ENCODE measurements at places on chromosomes 1 and 21.
A peak's percentile ranks its signal among the peaks of the same experiment; 100 is the strongest.

GRCh38 chr1:57411262-57411661 is 12.6 kb downstream of the DAB1 start:
- no peak for DNase-seq

GRCh38 chr1:246219508-246220030 is 287.5 kb downstream of the SMYD3 start:
- no peak for DNase-seq

DNA sequence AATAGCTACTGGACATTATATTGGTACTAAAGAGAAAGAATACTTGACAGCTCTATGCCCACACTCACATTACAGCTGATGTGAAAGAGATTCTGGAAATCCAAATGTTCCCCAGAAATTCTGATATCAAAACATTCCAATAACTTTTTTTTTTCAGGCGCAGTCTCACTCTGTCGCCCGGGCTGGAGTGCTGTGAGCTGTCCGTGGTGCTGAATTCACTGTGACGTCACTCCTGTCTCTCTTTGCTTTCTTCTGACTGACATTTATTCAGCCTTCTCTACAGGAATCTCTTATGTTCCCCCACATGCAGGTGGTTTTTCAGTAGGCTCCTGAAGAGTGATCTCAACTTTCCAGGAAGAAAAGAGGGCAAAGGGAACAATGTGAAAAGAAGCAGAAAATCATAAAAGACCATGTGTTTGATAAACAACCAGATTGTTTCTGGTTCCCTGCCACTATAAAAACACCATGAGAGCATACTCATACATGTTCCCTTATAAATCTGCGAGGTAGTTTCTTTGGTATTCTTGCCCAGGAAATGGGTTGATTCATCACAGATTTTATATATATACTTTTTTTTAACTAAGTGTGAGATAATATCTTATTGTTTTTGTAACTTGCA is 6.2 kb downstream of the S100A7A start:
- DNase-seq, result peak; percentile 68

- no peak for DNase-seq
These were observed 1.7 kb downstream of the SEMA6C start for GRCh38 chr1:151144474-151145303.

DNA sequence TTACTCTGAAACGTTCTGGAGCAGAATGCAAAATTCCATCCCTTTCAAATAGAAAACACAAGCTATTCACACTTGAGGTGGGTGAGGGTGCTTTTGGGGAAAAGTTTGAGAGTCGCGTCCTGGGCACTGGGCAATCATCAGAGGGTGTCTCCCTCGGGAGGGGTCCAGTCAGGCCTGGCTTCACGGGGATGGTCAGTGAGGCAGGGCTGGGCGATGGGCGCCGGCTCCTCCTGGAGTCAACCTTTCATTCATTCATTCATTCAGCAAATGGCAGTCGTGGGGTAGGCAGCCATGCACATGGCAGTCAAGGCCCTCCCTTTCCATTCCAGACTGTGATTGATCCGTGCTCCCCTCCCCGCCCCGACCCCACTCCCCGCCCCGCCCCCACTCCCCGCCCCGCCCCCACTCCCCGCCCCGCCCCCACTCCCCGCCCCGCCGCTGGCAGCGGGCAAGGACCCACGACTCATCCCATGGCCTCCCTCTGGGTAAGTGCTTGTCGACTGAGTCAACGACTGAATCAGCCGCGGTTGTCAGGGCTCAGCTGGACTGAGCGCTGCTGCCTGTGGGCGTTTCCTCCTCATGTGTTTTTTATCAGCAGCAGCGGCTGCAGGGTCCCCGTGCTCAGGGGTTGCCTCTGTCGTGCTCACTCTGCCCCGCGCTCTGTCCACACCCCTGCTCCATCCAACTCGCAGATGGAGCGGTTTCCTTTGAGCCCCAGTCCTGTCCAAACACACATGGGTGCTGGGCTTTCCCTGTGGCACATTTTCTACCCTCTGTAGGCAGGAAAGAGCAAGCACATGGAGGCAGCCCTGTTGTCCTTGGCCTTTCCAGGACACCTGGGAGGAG is 12.5 kb upstream of the SPSB1 start:
- peak; percentile 77 for DNase-seq

GRCh38 chr1:147539122-147539575 is 2.2 kb upstream of the BCL9 start:
- peak; percentile 26 for DNase-seq

GRCh38 chr1:161986328-161986727 is 37.3 kb downstream of the OLFML2B start:
- DNase-seq, result no peak

DNA sequence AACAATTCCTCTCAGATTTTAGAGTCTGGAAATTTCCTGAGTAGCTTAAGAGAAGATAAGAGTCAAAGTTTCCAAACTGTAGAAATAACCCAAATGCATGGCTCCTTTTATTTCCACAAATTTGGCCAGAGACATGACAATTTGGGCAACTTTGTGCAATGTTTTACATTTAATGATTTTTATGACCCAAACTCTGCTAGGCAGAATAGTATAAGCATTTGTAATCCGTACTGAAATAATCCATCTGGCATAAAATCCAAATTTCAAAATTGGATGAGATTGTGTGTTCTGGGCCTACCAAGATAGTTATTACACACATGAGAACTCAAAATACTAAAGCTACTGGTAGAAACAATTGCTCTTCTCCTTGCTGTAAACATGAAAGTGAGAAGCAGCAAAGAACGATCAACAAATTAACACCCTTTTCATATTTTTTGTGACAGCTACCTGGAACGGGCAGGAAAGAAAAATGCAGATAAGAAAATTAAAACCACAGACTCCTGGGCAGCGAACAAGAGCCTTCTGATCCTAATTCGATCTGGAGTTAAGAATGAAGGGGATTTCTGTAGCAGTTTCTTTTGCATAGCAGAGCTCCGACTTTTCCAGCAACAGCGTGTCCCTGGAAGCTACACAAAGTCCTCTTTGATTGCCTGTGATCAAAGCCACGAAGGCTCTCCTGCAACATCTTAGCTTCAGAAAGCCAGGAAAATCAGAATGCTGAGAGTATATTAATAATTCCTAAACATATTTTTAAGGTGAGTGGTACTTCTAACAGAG is 191.2 kb downstream of the GRIK1 start:
- no peak for DNase-seq

GRCh38 chr1:107058245-107059032 is 2.0 kb downstream of the PRMT6 start:
- no peak for DNase-seq

GRCh38 chr1:110189181-110189580 is 20.9 kb upstream of the KCNC4 start:
- no peak for DNase-seq

DNA sequence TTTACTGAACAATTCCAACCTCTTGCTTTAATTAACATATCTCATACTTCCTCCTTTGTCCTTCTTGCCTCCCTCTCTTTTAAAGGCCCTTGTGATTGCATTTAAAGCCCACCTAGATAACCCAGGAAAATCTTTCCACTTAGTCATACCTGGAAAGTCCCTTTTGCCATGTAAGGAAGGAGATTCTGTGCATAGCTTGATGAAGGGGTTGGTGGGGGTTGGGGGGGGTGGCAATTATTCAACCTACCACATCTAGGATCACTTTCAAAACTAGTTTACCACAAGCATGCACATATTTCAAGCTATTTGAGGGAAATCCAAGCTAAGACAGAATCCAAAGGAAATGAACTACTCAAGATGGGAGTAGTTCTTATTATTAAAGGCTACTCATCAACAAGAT is 249.1 kb upstream of the PTBP2 start:
- DNase-seq, result no peak

GRCh38 chr1:68307378-68307787 is 75.1 kb upstream of the WLS start:
- no peak for DNase-seq

DNA sequence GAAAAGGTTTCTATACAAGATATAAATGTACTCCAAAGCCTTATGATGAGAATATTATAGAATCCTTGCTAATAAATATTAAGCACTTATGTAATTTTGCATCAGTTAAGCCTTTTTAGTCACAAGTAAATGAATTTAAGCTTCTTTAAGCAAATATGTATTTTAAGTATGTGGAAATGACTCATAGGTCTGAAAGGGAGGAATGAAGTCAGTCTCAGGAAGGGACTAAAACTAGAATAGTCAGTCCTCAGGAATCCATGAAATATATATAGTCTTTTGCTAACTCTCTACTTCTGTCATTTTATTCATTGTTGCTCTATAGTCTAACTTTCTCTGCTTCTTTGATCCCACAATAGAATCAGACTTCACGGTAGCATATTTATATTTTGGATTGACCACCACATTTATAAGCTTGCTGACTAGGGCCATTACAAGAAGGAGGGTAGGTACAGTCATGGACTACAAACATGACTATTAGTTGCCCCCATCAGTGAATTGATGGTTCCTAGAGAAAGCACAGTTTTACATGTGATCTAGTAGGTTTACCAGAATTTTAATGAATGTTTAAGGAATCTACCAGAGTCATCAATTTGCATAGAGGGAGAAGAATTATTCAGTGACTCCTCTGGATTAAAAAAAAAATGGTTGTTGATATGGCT is 20.2 kb upstream of the RABGGTB start:
- DNase-seq, result no peak

GRCh38 chr1:13813398-13814012 is 113.5 kb downstream of the PRDM2 start:
- DNase-seq, result peak; percentile 75

GRCh38 chr1:226325178-226325577 is 16.2 kb upstream of the LIN9 start:
- no peak for DNase-seq

- no peak for DNase-seq
These were observed 17.6 kb downstream of the ADPRS start for GRCh38 chr1:36106269-36106668.

DNA sequence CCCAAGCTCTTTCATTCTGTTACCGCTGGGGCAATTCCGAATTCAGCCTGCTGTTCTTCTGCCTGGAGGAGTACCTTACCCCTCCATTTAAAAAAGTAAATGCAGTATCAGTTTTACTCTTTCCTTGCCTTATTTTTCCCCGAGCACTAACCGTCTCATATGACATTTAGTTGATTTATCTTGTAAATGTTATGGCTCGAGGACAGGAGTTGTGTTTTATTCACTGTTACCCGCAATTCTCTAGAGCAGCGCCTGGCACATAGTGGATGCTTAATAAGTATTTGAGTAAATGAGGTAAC is 425 bp upstream of the TADA1 start:
- no peak for DNase-seq

DNA sequence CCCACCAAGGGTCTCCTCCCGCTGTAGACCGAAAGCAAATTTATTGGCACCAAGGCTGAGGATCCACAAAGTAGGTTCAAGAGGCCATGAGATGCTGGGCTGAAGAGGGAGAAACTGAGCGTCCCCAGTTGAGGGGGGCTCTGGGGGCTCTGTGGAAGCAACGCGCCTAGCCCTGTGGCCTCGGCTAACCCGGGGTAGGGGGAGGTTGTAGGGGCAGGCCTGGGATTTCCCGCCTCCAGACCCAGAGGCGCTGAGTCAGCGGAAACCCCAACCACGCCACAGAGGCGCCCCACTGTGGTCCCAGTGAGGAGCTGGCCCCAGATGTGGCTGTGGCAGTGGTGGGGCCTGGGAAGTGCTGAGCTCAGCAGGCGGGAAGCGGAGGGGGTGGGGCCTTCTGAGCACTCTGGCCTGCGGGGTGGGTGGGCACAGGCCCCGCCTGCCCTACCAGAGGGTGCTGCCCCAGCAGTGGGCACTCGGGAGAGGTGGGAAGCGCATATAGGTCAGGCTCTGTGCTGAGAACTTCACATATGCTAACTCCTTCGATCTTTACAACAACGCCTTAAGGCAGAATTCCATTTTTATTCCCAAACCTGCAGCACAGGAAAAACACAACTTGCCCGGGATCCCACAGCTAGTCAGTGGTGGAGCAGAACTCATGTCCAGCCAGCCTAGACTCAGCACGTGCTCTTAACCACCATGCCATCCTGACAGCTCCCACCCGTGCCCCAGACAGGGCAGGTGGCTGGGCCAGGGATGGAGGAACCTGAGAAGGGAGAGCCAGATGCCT is 1.5 kb upstream of the COL16A1 start:
- DNase-seq, result peak; percentile 87

DNA sequence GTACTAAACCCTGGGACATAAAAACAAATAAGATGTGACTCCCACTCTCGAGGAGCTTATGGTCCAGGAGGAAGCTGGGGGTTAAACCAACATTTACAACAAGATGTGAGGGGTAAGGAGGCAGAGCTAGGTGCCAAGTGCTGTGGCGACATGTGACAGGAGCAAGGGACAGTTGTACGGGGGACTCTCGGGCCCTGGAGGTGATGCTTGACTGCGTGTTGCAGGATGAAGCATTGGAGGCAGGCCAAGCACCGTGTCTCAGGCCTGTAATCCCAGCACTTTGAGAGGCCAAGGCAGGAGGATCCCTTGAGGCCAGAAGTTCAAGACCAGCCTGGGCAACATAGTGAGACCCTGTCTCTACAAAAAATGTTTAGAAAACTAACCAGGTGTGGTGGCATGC is 36.8 kb downstream of the ATP5PO start:
- DNase-seq, result no peak

GRCh38 chr1:163875200-163875926 is 553.6 kb downstream of the NUF2 start:
- DNase-seq, result no peak

DNA sequence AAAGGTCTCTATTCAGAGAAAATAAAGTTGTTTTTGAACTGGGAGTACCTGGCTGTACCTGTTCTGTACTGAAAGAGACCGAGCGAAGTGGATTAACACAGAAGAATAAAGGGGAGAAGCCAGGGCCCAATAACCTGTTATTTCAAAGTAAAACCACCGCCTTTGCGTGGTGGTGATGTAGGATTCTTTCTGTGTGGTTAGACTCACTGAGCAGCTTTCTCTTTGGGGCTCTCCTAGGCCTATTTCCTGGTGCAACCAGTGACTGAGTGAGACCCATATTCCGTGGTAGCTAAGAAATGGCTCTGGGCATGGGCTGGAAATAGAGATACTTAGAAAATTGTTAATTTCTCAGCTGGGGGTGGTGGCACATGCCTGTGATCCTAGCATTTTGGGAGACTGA is 99.9 kb downstream of the XCL2 start:
- no peak for DNase-seq

GRCh38 chr1:65813956-65814355 is 21.3 kb downstream of the PDE4B start:
- no peak for DNase-seq

DNA sequence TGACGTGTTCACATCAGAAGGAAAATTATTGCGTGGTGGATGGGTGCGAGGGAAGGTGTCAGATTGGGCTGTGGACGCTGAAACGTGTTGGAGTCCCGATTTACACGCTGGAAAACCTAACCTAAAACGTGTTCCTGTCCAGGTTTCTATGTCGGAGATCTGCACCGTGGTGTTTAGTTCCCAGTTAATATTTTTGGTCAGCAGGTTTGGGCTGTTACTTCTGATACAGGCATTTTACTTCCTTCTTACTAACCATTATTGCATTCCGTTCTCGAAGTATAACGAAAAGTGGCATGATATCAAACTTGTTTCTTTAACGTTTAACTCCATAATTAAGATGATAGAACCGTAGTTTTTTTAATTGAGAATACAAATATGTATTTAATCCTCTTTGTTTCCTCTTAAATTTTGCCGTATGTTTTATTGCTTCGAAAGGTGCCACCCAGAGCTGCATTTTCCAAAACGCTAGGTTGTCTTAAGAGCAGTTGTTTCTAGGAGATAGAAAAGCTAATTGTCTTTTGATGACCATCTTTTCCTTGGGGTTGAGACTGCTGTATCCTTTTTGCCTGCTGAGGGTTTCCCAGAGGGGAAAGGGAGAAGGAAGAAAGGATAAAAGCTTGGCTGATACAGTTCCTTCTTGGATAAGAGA is 1.3 kb downstream of the ADARB1 start:
- DNase-seq, result no peak

- DNase-seq, result no peak
These were observed 99.1 kb upstream of the ZNF644 start for GRCh38 chr1:91120936-91121335.

- DNase-seq, result no peak
These were observed 22.2 kb downstream of the FMOD start for GRCh38 chr1:203328714-203329122.
